Testis (tissue), 5 donors: ENCODE measurements at places on chromosomes 4 and X. TPM values are rescaled to one million over a fixed set of nuclear protein-coding genes. Genes with fewer than 3 reads are reported as not detected.

Gene ABCB7
- 31.6 TPM for total RNA-seq

Gene SASH3
- 2.0 TPM for total RNA-seq

Gene TMPRSS11A
- total RNA-seq = not detected

Gene ANXA3
- total RNA-seq = 3.5 TPM

Gene SULT1E1
- total RNA-seq = not detected

DNA sequence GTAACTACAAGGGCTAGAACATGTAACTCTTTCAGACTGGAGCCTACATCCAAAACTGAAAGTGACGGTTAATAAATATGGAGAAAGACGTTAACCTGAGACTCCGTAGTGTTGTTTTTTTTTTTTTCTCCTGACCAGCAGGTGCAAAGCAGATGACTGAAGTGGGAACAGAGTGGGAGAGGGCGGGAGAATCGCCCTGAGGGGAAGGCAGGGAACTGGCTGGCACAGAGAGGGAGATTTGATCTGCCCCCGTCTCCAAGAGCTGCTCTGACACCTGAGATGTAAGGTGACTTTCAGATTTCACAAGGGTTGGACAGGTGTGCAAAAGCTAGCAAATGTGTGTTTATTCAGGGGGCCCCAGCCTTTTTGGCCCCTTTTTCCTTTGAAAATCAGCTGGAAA is 180.2 kb downstream of the PALLD start:
- H3K27me3 ChIP-seq = no peaks in the 10 kb centered on the region
- DNase-seq = no peak
- no peaks in the 10 kb centered on the region for H3K4me1 ChIP-seq
- H3K4me3 ChIP-seq = no peak overlapping the region

- no peak for DNase-seq
- H3K4me1 ChIP-seq = no peaks in the 10 kb centered on the region
- H3K36me3 ChIP-seq = no peaks in the 10 kb centered on the region
- no peak overlapping the region for H3K4me3 ChIP-seq
- no peaks in the 10 kb centered on the region for H3K27me3 ChIP-seq
Measured at GRCh38 chr4:151668689-151669402, 92.0 kb downstream of the GATB start.

GRCh38 chrX:37371578-37371991 is 22.4 kb downstream of the PRRG1 start:
- DNase-seq = no peak
- H3K4me3 ChIP-seq = no peak overlapping the region

- no peaks in the 10 kb centered on the region for H3K36me3 ChIP-seq
- DNase-seq = no peak
- H3K4me3 ChIP-seq = no peak overlapping the region
- H3K4me1 ChIP-seq = no peaks in the 10 kb centered on the region
- no peak overlapping the region for H3K27ac ChIP-seq
- H3K27me3 ChIP-seq = no peaks in the 10 kb centered on the region
Measured at GRCh38 chr4:89765528-89765927, 71.4 kb downstream of the SNCA start.

GRCh38 chr4:60384516-60384915 is 815.6 kb upstream of the ADGRL3 start:
- H3K27me3 ChIP-seq = no peaks in the 10 kb centered on the region
- no peak for DNase-seq
- no peak overlapping the region for H3K27ac ChIP-seq
- no peaks in the 10 kb centered on the region for H3K36me3 ChIP-seq

GRCh38 chr4:188459381-188459780 is 320.1 kb downstream of the TRIML1 start:
- no peaks in the 10 kb centered on the region for H3K36me3 ChIP-seq
- no peaks in the 10 kb centered on the region for H3K4me1 ChIP-seq
- no peak overlapping the region for H3K27ac ChIP-seq
- no peaks in the 10 kb centered on the region for H3K27me3 ChIP-seq
- DNase-seq = no peak
